Left kidney (tissue), 8 donors: ENCODE measurements at places on chromosomes 5 and 9. TPM values are rescaled to one million over a fixed set of nuclear protein-coding genes. Genes with fewer than 3 reads are reported as not detected.

PCDHGB4 gene
- polyA plus RNA-seq = 7.6 TPM

CTNND2 gene
- polyA plus RNA-seq = 2.8 TPM

SPATA31A7 gene
- polyA plus RNA-seq = 0.35 TPM

FAM151B gene
- polyA plus RNA-seq = 4.2 TPM

CLIC3 gene
- not detected for polyA plus RNA-seq

IFNB1 gene
- not detected for polyA plus RNA-seq

UAP1L1 gene
- 6.9 TPM for polyA plus RNA-seq

AHRR gene
- 5.9 TPM for polyA plus RNA-seq

CDH9 gene
- polyA plus RNA-seq = 21.8 TPM

PCDHA5 gene
- 0.18 TPM for polyA plus RNA-seq
